ENCODE measurements at places on chromosomes 6 and 20. TPM values are rescaled to one million over a fixed set of nuclear protein-coding genes. Genes with fewer than 3 reads are reported as not detected.

EDN1 gene
- total RNA-seq = 0.30 TPM

MOXD1 gene
- total RNA-seq = not detected

CRISP3 gene
- total RNA-seq = not detected

TMC2 gene
- not detected for total RNA-seq

WASF1 gene
- 3.9 TPM for total RNA-seq

VNN1 gene
- total RNA-seq = not detected

PLCB4 gene
- not detected for total RNA-seq

TNFRSF6B gene
- total RNA-seq = not detected

NINL gene
- 5.5 TPM for total RNA-seq

RIPOR3 gene
- 0.08 TPM for total RNA-seq

ZNF334 gene
- 5.8 TPM for total RNA-seq

PACRG gene
- not detected for total RNA-seq

PLAGL1 gene
- 18.8 TPM for total RNA-seq

All from activated naive CD4-positive, alpha-beta T cell treated with anti-CD3 and anti-CD28 coated beads, Interleukin-2, amount 50 U/mL, for 72 hours (primary cell).